ENCODE measurements at places on chromosomes 3 and 15.

DNA sequence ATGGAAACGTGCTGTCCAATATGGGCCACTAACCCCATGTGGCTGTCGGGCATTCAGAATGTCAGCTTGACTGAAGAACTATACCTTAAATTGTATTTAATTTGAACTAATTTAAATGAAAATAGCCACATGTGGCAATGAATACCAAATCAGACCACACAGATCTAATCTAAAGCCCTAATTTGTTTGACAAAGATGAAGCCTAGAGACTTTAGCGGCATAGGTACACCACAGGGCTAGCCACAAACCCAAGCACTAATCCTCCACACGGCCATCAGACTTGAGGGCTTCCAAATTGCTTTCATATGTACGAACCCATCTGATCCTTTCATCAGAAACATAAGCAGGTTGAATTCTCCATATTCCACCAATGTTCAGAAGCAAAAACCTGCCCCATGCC, 81.4 kb downstream of the SHQ1 start:
- DNase-seq: no peak

GRCh38 chr3:36941658-36942057, 3.2 kb downstream of the TRANK1 start:
- DNase-seq: no peak

DNA sequence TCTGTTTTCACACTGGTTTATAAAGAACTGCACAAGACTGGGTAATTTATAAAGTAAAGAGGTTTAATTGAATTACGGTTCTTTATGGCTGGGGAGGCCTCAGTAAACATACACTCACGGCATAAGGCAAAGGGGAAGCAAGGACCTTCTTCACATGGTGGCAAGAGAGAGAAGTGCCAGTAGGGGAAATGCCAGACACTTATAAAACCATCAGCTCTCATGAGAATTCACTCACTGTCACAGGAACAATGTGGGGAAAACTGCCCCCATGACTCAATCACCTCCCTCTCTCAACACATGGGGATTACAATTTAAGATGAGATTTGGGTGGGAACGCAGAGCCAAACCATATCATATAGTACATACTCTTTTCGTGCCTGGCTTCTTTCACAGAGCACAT, 42.4 kb downstream of the MAP2K1 start:
- DNase-seq: no peak

DNA sequence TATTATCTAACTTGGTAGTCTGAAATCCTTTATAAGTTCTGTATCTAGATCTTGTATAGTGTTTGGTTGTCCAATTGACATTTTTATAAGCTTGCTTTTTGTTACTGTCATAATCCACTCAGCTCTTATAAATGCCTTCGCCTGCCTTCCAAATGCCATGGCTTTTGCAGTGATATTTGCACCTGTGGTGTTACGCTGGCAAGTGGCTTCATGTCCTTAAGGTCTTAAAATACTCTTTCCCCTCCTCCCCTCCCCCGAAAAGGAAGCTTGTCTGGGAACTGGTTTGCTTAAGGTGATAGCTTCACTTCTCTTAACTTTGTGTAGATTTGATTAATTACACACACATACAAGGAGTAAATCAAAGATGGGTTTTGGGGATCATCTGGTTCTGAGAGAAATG, 62.0 kb downstream of the ABHD2 start:
- DNase-seq: no peak

All from stimulated activated CD8-positive, alpha-beta memory T cell treated with anti-CD3 and anti-CD28 coated beads, Interleukin-15, amount 100 ng/mL, for 24 hours (primary cell).